ENCODE measurements at places on chromosomes 5 and 9. TPM values are rescaled to one million over a fixed set of nuclear protein-coding genes. Genes with fewer than 3 reads are reported as not detected.

DMRT3 gene
- total RNA-seq, result not detected

PCDHA10 gene
- total RNA-seq, result 0.13 TPM

PLCXD3 gene
- 0.27 TPM for total RNA-seq

OLFML2A gene
- total RNA-seq, result 0.54 TPM

C9 gene
- total RNA-seq, result not detected

PGM5 gene
- total RNA-seq, result 5.5 TPM

LRRC70 gene
- 19.9 TPM for total RNA-seq

ROR2 gene
- total RNA-seq, result not detected

CTSL gene
- total RNA-seq, result 242 TPM

SOX30 gene
- total RNA-seq, result not detected

ALDH7A1 gene
- total RNA-seq, result 15.8 TPM

CREB3 gene
- 74.7 TPM for total RNA-seq

CCL27 gene
- not detected for total RNA-seq
